ENCODE measurements at places on chromosomes 7 and 10.
A peak's percentile ranks its signal among the peaks of the same experiment; 100 is the strongest.

- DNase-seq = no peak
Measured at GRCh38 chr10:31724296-31724695, 204.3 kb downstream of the ARHGAP12 start.

DNA sequence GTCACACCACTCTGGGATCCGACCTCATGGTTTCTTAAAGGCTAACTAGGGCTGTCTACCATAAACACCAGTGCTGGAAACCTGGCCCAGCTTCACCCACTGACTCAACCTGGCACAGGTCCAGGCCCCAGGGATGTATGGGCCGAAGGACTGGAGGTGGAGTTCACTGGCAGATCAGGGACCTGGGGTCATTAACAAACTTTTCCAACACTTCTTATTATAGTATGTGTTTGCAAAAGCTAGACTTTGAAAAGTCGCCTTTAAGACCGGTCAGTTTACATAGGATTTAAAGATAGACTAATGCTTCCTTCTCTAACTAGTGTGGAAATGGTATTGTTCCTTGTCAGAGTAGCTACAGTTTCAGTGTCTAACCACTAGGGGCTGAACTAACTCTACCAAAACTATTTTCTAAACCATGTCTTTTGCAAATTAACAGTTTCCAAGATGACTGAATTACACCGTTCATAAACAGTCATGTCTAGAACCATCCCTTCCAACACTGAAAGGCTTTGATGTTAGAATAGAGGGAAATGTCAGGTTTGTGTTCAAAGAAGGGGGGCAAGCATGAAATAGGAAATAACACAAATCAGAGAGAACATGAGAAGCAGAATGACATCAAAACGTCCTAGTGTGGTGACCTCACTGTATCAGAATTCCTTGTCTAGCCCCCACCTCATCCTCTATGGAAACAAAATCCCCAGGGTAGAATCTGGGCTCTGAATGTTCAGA, 29.7 kb downstream of the STN1 start:
- peak; percentile 13 for DNase-seq

DNA sequence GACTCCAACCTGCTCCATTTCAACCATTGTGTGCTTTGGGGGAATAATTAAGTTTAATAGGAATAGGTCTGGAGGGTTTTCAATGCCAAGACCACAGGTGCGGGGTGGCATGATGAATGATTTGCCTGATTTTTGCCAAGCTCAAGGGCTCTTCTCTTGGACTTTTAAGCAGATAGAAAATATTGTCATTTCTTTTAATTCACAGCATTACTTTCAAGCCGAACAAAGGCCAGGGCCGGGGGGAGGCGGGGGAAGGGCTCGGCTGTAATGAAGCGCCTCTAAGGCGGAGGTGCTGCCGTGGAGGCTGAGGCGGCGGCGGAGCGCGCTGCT, 6.5 kb downstream of the PTF1A start:
- DNase-seq = no peak

- DNase-seq = no peak
Measured at GRCh38 chr10:48788554-48788953, 103.9 kb downstream of the WDFY4 start.

DNA sequence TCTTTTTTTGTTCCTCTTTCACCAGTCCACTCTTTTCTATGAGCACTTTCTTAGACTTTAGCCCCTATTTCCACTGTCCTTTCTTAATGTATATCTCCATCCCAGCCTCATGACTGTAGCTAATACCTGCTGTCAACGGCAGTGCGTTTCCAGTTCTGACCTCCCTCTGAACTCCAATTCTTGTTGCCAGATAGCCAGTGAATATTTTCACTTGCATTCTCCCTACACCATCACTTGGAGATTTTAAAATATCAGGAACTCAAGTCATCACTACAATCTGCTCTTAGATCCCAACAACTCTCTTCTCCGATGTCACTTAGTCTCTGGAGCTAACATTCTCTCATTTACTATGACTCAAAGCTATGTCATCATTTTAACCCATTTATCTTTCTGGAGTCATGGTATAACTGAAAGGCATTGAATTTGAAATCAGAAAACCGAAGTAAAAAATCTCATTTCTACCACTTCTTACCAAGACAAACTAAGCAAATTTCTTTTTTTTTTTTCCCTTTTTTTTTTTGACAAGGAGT, 5.1 kb upstream of the SLC16A12 start:
- no peak for DNase-seq

DNA sequence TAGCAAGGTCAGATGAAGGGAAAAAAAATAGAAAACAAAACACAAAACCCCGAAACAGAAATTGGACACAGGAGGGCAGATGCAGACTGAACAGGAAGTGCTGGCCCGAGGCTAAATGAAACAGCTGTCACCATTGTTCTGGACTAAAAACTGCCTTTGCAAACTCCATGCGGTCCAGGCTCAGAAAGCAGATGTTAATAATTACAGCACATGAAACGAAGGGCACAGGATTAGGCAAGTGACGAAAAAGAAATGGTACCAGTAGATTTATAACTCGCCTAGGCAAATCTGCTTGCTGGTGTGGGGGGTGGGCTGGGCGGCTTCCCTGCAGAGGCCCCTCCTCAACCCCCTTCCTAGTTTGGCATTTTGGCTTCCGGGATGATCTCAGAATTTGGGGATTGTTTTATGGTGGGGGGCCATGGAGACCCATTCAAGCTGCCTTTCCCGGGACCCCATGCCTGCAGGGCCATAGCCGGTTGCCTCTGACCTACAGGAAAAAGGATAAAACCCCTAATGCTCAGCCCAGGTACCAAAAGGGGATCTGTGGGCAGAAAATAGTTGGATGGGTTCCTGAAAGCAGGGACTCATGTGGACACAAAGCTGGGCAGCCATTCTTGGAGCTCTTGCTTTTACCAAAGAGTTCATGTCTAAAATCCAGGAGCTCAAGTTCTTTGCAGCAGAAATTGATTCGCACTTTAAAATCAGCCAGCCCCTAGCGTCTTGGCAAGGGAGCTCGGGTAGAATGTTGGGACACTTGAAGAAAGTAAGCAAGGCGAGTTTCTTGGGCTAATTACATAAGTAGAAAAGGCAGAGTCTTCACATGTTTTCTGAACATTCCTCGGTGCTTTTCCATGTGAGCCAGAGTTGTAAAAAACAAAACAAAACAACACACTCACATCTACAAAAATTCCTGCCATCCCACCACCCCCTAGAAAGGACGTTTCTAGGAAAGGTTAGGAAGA, 39.0 kb upstream of the EMX2 start:
- DNase-seq = no peak

DNA sequence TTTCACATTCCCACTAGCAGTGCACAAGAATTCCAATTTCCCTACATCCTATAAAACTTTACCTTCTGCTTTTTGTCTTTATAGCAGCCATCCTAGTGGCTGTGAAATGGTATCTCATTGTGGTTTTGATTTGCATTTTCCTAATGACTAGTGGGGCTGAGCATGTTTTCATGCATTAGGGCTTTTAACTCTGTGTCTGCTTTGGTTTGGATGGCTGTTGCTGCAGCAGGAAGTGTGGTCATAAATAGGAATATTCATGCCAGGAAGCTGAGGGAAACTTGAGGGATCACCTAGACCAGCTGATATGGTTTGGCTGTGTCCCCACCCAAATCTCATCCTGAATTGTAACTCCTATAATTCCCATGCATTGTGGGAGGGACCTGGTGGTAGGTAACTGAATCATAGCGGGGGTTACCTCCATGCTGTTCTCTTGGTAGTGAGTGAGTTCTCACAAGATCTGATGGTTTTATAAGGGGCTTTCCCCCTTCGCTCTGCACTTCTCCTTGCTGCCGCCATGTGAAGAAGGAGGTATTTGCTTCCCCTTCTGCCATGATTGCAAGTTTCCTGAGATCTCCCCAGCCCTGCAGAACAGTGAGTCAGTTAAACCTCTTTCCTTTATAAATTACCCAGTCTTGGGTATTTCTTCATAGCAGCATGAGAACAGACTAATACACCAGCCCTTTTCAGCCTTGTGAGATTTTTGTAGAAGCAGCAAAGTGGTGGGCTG, 181.8 kb upstream of the PITRM1 start:
- no peak for DNase-seq

- no peak for DNase-seq
Measured at GRCh38 chr7:79051915-79052314, 401.6 kb downstream of the MAGI2 start.

GRCh38 chr7:5421714-5422395, 1.8 kb downstream of the TNRC18 start:
- DNase-seq = no peak

- DNase-seq = no peak
Measured at GRCh38 chr7:68440866-68441265, 1157.4 kb upstream of the AUTS2 start.

GRCh38 chr10:79221110-79222051, 125.9 kb upstream of the PPIF start:
- DNase-seq = no peak

DNA sequence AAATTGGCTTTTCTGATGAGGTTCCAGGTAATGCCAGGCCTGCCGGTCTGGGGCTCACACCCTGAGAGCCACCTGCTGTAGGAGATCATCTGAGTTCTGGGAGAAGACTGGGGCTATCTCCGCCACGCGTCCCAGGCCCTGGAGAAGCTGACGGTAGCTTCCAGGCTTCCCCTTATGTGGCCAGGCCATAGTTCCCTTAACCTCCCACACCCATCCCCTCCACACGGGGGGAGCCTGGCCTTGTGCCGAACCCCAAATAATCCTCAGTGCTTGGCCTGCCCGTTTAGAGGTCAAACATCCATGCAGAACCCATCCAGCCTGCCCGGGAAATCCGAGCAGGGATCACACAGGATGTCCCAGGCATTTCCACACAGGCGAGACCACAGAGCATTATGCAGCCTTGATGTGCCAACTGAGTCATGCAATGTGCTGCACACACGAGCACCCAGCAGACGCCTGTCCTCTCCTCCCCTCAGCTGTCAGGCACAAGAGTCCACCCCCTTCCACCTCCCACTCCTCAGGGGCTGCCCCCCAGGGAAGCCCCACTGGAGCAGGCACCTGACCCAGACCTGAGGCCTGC, 176.2 kb downstream of the PRKAG2 start:
- no peak for DNase-seq

- no peak for DNase-seq
Measured at GRCh38 chr7:130363026-130363847, 17.1 kb upstream of the CPA1 start.

DNA sequence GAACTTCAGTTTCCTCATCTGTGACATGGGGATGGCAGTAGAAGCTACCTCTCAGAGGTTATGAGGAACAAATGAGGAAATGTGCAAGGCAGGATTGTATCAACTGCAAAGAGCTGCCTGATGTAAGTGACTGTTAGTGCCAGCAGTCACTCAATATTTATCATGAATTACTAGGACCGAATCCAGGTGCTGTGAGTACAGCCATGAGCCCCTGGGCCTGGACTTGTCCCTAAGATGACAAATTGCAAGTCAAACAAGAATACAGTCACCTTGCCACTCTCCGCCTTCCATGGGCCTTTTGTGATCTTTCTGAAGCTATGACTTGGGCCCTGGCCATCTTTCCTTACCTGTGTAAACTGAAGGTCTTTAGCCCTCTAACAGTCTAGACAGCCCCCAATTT, 27.7 kb upstream of the TLX1 start:
- DNase-seq = no peak

- no peak for DNase-seq
Measured at GRCh38 chr7:108455998-108456677, at the start of gene NRCAM. Gene NRCAM (minus strand): TSS chr7:108456436. CDS start chr7:108240064, 216,372 bp downstream.

DNA sequence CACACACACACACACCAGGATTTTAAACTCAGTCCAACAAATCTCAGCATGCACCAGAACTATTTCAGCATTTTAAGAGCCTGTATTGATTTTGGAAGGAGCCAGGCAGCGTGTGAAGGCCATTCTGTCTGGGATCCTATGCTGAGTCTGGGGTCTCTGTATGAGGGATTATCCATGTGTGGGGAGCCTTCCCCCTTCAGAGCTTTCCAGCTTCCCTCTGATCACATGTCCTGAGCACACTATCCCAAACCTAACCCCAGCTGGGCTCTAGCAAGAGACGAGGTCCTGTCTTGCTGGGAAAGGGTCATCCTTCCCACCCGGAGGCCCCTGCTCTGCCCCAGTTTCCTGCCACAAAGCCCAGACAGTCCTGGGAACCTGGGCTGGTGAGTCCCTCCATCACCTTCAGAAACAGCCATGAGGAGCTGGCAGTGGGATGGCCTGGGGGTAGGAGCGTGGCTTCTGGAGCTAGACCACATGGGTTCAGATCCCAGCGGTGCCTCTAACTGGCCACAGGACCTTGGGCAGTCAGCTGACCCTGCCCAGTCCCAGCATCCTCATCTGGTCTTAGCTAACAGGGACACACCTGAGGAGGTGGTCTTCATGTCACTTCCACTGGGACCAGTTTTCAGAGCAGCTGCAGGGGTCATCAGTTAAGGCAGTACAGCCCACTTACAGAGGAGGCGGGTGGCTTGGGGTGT, 79.6 kb upstream of the RET start:
- no peak for DNase-seq

GRCh38 chr7:20190560-20191390, 26.4 kb downstream of the MACC1 start:
- DNase-seq = no peak

- DNase-seq = no peak
Measured at GRCh38 chr10:119370111-119370741, 162.9 kb downstream of the GRK5 start.

GRCh38 chr10:88386821-88387773, 196.0 kb downstream of the RNLS start:
- DNase-seq = no peak

DNA sequence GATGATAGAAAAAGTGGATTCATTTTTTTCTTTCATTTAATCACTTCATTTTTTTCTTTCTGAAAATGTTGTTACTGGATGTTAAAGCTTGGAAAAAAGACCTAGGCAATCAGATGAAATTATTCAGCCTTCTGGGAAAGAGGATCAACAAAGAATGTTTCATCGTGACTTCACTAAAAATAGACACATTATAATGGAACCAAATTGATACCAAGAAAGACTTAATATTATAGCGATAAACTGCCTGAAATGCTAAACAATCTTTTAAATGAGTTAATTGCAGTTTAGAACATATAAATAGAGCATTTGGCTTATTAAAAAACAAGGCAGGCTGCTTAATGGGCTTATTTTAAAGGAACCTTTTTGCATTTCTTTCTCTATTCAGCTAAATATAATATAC, 25.6 kb upstream of the TMEM229A start:
- DNase-seq = no peak

DNA sequence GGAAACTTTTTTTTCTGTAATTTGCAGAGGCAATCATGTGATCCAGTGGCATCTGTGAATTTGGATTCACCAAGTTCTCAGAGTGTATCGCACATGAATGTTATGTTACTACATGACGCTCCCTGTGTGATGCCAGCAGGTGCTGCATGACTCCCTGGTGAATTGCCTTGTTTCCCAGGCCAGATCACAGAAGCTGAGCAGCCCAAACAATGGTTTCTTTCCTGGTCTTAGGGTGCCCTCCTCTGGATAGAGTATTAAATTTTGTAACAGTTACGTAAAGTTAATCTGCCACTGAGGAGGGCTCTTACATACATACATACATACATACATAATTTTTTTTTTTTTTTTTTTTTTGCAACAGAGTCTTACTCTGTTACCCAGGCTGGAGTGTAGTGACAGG, 3.6 kb downstream of the ZSCAN21 start:
- no peak for DNase-seq

- peak; percentile 33 for DNase-seq
Measured at GRCh38 chr10:67612577-67613537, 83.1 kb downstream of the CTNNA3 start.

GRCh38 chr10:60203993-60204618, 185.6 kb downstream of the ANK3 start:
- DNase-seq = no peak

GRCh38 chr7:54426406-54426805, 115.8 kb upstream of the VSTM2A start:
- no peak for DNase-seq
